NCI-H1092 treated with DMSO at 0.1 percent for 48 hours (cell line): ENCODE measurements at places on chromosomes 16 and 17.
A peak's percentile ranks its signal among the peaks of the same experiment; 100 is the strongest.

GRCh38 chr16:70687102-70687511 is 1.3 kb upstream of the MTSS2 start:
- DNase-seq: no peak

DNA sequence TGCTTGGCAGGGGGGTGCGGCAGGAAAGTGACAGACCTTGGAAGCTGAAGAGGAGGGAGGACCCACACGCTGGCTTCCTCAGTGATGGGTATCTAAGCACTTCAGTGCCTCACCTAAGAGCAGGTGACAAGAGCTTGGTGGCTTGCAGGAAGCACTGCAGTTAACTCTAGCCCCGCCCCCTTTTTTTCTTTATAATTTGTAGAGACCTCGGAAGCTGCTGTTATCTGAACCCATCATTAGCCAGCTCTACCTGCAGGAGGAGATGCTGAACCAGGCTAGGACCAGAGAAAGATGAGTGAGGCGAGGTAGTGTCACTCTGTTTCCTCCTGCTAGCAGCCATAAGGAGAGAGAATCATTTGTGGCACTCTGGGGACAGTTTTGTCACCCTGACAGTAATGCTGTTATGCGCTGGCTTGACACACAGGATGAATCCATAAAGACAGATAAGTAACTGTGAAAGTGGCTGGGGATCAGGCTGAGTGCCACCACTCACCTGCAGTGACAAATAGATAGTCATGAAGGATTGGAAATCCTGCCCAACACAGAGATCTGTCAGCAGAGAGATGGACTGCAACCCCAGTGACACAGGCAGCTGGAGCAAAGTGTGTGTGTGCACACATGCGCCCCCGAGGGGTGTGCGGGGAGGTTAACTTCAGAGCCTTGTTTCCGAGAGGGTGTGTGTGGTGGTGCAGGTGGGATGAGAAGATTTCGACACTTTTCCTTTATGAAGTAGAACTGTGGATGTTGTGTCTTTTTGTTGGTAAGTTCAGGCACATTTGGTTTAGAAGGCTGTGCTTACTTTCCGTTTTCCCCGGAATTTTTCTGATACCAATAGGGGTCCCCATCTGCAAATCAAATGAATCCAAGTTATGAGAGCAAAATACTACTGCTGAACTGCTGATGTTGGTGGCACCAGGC is 224.0 kb downstream of the IRX3 start:
- peak; percentile 22 for DNase-seq

- DNase-seq: no peak
Measured at GRCh38 chr16:89748076-89748475, 26.7 kb downstream of the ZNF276 start.

- DNase-seq: peak; percentile 46
Measured at GRCh38 chr17:1060991-1061390, 64.1 kb downstream of the TIMM22 start.

DNA sequence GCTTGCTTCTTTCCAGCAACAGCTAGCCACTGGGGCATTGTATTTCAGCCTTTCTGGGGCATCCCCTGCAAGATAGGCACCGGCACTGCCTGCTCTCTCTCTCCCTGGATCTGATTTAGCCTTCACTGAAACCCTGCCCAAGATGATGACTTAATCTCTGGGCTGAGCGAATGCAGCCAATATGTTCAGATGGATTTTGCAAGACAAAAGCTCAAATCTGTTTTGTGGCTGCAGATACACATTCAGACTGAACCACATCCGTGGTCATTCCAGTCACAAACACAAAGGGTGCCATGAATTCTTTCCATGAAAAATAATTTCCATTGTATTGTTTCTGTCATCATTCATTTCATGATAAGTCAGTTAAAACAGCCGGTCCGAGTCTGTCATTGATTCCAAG is 24.2 kb downstream of the SOST start:
- no peak for DNase-seq

DNA sequence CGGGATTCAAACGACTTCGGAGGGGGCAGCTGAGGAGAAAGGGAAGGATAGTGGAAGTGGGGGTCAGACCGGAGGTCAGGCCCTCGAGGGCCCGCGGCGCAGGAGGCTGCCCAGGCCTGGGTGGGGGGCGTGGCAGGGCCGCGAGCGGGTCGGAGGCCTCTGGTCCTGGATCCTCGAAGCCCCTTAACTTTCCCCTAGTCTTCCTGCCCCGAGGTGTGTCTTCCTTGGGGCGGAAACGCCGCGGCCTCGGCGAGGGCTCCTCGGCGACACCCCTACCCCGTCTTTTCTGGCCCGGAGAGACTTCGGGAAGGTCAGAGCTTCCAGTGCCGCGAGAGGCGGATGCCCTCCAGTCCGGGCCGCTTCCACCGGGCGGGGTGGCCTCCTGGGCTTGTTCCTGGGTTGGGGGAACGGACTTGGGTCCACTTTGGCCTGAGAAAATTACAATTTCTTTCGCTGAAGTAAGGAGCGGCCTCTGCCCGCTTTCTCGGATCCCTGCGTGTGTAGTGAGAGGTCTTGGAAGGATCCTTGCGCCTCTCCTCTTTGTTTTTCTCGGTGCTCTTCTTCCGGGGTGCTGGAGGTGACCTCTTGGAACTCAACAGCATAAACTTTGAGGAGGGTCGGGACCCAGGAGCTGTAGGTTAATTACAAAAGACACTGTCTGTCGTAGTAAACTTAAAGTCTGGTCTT is 491 bp downstream of the IST1 start:
- peak; percentile 41 for DNase-seq

DNA sequence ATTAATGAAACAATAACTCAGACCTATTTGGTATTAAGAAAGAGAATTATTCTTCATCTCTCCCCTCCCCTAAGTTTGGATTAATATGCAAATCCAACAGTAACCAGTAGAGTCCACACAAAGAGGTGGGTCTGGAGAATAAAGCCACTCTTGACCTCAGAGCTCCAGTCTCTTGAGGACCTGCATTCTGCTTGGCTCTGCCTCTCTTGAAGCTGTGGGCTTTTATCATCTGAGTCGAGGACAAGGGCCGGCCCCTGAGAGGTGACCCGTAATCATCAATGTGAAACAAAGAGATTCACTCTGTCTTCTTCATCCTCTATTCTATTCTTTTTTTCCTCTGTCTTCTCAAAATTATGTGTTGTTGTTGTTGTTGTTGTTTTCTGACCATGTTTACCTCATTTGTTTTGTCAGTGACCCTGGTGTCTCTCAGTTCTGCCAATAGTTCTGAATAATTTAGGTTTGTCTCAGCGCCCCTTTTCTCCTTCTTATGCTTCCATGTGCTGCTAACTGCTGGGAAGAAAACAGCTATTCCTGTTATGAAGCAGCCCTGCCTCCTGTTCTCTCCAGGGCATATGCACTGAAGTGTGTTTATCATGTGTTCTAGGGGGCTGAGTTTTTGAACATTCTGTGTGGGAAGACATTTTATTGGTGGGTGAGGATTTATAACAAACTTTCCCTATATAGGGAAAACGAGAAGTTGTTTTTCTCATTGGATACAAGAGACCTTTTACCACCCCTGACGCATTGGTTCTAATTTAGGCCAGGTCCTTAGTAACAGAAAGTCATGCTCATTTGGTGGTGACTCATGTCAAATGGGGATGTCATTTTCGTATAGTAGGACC is 135.8 kb downstream of the TRIM37 start:
- DNase-seq: no peak

DNA sequence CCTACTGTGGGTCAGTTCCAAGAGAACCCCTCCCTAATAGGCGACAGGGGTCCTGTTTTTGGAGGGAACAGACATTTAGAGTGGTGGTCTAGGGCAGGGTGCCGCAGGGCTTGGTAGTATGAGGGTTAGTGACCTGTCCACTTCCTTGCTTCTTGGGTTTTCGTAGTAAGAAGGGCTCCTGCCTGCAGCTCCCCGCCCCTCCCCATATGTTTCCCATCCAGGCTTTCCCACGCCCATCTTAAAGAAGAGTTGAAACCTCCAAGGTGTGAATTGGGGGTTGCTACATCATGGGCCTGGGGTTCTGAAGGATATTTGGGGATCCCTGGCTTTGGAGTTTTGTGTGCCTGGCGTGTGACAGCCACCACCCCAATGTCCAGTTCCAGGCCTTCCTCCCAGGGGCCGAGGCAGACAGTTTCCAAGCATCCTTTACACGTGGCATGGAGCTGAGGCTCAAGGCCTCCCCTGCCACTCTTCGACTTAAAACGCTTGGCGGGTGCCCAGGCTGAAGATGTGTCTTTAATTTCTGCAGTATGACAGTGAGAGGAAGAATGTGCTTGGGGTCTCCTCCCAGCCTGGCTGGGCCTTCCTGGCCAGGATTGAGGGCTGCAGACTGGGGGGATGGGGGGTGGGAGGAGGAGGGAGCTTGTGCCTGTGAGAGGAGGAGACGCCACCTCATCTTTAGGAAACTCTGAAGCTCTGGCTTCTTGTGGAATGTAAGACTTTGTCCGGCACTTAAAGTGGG is 2.3 kb upstream of the COL1A1 start:
- DNase-seq: no peak

GRCh38 chr16:20415541-20415940 is 6.2 kb downstream of the ACSM5 start:
- DNase-seq: no peak

GRCh38 chr16:73048292-73049080 is 558 bp upstream of the ZFHX3 start:
- DNase-seq: peak; percentile 51

DNA sequence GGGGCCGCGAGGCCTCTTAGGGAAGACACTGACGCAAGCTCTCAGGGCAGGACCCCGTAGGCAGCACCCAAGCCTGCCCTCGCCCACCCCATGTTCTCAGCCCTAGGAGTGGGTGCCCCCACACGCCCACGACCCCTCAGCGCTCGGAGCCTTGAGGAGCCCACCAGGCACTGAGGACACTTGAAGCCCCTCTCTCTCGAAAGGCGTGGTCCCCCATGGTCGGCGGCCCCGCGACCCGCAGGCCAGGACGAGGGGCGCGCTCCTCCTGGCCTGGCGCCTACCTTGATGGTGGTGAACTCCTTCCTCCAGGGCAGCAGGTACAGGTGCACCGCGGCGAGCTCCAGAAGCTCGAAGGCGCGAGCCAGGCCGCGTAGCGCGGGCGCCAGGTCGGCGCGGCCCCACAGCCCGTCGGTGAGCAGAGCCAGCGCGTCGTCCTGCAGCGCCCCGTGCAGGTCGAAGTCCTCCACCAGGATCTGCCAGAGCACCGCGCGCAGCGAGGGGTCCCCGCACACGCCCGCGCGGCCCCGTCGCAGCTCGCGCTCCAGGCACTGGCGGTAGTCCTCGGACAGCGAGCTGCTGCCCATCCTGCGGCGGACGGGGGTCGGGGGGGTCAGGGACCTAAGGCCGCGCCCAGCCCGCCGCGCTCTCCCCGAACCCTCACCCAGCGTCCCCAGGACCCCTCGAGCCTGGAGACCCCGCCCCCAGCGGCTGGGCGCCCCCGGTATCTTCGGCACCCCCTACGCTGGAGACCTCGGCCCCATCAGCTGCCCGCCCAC is 668 bp downstream of the SPATA2L start:
- peak; percentile 31 for DNase-seq

DNA sequence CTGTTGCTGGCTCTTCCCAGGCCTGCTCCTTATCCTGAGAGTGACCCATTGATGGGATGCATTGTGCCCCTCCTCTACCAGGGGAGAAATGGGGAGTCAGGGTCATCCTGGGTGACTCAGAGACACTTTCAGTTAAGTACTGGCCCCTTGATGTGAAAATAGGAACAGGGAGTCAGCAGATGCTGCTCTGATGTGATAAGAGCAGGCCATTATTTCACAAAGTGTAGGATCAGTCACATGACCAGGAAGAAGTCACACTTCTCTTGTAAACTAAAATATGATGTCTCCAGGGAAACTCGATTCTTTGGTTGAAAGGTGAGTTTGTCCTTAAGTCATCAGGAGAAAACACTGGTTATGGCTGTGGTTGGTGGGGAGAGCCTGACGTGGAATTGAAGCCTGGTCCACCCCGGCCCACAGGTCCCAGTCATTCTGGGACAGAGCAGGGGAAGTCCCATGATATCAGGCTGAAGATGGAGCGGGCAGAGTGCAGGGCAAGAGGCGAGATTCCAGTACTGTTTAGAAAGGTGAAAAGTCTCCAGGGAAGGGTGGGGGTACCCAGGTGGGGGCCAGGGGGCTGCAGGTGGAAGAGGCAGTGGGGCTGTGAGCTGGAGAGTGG is 88.6 kb upstream of the NLRP1 start:
- DNase-seq: no peak

DNA sequence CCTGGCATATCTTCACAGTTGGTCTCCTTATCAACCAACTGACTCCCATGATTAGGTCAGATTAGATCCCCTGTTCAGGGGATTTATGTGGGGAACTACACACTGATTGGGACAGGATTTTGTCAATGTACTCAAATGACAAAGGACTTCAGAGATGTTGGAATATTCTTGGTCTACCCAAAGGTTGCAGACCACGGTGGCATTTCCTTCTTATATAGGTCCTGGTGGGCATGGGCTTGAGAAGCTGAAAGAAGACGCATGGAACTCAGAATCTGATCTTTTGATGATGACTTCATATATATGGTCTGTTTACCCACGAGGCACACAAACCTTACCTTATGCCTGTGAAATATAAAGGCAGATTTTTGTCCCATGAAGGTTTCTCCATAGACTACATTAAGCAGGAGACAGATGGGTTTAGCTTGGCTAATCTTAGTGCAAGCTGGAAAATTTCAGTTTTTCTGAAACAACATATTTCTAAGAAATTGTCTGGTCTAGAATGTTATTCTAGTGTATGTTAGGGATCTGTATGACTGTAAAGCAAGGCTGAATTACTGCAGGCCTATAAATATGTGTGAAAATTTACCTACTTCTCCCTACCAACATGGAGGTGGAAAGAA is 33.5 kb downstream of the HLF start:
- DNase-seq: no peak

DNA sequence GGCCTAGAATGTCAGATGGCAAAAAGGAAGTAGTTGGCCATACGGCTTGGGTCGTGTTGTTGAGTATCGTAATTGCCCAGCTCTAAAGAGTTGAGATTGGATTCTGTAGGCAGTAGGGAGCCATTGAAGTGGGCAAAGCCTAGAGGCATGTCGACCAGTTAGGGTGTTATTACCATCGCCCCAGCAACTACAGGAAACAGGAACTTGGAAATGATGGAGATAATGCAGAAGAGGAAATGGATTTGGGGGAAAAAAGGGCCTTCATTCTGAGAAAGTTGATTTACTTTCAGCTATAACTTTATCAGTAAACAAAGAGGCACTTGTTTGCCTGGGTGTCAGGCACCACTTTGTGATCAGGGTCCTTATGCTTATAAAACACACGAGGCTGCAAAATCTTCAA is 52.6 kb downstream of the COX10 start:
- DNase-seq: no peak

DNA sequence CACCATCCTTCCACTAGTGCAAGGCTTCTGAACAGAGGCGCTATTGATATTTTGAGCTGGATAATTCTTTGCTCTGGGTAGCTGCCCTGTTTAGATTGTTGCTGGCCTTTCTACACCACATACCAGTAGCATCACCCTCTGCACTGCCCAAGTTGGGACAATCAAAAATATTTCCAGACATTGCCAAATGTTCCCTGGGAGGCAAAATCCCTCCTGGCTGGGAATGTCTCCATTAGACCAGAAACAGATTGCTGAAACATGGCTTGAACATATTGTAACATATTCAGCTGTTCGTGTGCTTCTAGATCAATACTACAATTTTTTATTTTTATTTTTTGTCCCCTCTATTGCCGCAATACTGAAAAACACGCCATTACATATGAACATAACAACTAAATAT is 174.6 kb downstream of the ABCA8 start:
- DNase-seq: no peak

GRCh38 chr17:75764711-75765421 is at the start of gene GALK1:
TSS of gene GALK1 (minus strand) at chr17:75765192. CDS start at chr17:75765136, 56 bp downstream.
- peak; percentile 69 for DNase-seq
